DMS153 (cell line): ENCODE measurements at places on chromosomes 5 and 9.

DNA sequence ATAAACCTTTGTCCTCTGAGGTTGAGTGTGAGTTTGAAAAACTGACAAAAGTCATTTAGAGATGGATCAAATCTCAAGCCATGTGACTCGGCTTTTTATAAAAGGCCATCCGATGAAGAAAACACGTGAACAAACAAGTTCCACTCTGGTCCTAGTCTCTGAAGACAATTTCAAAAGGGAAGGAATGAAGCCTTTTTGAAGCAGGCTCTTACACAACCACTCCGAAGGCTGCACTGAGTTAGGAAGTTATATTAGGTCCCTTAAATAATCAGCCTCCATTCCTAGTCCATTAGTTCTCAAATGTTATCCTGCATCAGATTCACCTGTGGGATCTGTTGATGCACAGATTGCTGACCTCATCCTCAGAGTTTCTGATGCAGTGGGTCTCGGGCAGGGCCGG, 166.6 kb upstream of the HMHB1 start:
- DNase-seq = no peak

DNA sequence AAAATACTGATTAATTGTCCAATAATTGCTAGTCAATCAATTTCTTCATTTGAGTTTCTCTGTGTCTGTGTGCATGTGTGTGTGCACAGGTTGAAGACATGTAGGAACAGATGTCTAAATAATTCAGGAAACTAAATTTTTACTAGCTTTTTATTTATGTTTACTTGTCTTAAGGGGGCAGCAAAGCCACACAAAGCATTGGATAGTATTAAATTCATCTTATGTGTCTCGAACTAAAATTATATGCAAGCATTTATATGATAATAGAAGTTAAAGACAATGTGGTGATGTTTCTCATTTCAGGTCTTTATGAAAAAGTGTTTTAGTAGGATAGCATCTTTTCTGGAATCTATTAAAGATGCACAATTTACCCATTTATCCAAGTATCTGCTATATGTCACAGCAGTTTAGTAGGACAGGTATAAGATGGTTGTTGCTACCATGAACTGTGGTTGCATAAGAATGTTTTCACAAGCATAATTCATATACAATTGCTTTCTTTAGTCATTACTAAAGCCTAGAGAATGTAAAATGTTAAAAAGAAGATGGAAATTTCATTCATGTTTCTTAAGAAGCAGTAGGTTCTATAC, 784.6 kb upstream of the NUDT12 start:
- no peak for DNase-seq

GRCh38 chr5:132704875-132705274, 31.1 kb downstream of the IL4 start:
- no peak for DNase-seq

GRCh38 chr5:115600766-115601165, 1.5 kb downstream of the TICAM2 start:
- no peak for DNase-seq

DNA sequence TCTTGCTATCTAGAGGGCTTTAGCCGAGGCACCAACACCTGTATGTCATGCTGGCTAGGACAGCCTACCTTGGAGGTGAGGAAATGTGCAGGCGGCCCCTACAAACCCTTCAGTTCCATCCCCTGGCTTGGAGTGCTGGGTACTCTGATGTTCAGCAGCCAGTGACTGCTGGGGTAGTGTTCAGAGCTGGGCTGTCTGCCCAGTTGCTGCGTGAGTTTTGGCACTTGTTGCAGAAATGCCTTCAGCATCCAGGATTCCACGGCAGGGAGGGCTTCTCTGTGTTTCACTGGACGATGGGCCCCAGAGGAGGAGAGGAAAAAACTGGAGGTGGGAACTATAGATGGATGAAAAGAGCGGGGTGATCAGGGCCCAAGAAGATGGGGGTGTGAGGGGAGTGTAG, 10.4 kb downstream of the SWI5 start:
- DNase-seq = no peak

- no peak for DNase-seq
Measured at GRCh38 chr9:92638621-92639101, 31.3 kb downstream of the IPPK start.

- DNase-seq = no peak
Measured at GRCh38 chr5:88746438-88746882, 136.5 kb downstream of the MEF2C start.

GRCh38 chr5:107556575-107556974, 114.2 kb downstream of the EFNA5 start:
- no peak for DNase-seq

- DNase-seq = no peak
Measured at GRCh38 chr5:107104040-107104995, 566.4 kb downstream of the EFNA5 start.

- no peak for DNase-seq
Measured at GRCh38 chr5:121872856-121873255, 21.2 kb downstream of the FTMT start.

- DNase-seq = no peak
Measured at GRCh38 chr5:105907016-105907415, 1763.7 kb downstream of the EFNA5 start.

GRCh38 chr5:128234928-128235641, 151.5 kb downstream of the SLC12A2 start:
- DNase-seq = no peak

GRCh38 chr5:81768935-81769452, 18.1 kb upstream of the SSBP2 start:
- no peak for DNase-seq

DNA sequence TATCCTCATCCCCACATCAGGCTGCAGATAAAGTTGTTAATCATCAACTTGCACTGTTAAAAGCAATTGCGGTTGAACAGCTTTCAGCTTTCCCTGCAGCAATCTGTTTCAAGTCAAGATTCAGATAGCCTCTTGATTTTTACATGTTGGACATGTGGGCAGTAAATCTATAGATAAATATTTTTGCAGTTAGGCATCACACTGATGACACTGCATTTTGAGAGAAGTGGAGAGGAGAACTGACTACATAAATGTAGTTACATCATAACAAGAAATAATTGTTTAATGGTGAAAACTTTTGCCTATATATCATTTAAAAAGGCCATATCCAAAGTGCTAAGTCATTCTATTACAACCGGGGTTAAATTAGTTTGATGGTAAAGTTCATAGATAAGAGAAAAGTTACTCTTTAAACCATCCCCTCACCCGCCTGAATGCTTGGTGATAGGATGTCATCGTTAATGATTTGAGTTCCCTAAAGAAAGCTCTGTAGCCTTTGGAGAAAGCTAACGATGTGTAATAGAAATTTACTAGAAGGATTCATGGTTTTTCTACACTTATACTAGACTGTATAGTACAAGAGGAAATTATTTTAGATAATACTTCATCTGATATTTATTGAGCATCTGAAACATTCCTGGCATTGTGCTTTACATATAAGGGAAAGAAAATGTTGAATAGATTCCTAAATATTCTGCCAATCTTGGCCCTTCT, 30.8 kb upstream of the ALDH1A1 start:
- no peak for DNase-seq

DNA sequence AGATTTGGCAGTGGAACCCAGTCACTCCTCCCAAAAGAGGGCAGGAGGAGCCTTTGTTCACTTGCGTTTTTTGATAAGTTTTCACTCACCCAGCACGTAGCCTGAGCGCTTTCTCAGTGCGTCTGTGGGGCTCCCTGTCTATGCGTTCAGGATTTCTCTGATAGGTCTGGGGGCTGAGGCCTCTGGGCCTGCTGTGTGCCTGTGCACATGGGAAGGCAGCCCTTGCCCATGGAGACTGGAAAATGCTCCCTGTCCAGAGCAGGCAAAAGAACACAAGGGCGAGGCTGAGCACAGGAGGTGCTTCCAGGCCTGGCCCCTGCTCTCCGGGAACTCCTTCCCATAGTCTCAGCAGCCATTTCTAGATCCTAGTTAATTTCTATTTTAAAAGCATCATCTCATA, 249.9 kb downstream of the FSTL4 start:
- no peak for DNase-seq

- DNase-seq = no peak
Measured at GRCh38 chr5:52956014-52956413, 33.1 kb upstream of the ITGA2 start.

DNA sequence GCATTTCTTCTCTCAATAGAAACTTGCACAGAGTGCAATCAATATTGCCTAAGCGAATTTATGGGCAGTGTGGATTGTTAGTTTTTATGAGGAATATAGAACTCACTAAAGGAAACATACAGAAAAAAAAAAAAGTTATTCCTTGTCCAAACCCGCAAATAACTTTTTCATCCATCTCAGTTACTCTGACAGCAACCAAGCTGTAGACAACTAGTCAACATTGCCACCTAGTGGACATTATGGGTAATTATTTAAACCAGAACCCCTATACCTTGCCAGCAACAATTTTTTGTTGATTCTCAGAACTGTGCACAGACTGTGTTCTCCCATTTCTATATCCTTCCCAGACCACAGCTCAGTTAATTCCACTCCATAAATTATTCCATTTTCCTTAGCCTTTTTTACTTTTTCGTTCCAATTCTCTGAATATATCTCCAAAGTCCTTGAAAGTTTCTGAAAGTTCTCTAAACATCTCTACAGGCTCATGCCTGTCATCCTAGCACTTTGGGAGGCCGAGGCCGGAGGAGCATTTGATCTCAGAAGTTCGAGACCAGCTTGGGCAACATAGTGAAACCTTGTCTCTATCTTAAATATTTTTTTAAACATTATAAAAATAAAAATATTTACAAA, 2.6 kb upstream of the AFAP1L1 start:
- DNase-seq = no peak

- DNase-seq = no peak
Measured at GRCh38 chr5:127809533-127809932, 106.3 kb downstream of the CCDC192 start.

DNA sequence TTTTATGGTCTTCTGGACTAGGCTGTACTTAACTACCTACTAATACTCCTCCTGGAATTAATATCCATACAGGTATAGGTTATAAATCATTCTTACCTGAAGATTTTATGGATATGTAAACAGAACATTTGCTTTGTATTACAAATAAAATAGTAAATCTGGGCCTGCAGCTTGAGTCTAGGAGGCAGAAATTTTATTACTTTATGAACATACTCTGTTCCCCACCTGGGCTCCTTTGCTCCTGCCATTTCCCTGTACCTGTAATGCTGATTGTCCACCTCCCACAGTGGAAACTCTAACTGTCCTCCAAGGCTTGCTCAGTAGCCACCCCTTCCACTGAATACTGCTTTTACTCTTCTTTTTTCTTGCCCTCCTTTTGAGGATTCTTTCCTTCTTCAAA, 108.0 kb downstream of the PAM start:
- DNase-seq = peak; percentile 40

DNA sequence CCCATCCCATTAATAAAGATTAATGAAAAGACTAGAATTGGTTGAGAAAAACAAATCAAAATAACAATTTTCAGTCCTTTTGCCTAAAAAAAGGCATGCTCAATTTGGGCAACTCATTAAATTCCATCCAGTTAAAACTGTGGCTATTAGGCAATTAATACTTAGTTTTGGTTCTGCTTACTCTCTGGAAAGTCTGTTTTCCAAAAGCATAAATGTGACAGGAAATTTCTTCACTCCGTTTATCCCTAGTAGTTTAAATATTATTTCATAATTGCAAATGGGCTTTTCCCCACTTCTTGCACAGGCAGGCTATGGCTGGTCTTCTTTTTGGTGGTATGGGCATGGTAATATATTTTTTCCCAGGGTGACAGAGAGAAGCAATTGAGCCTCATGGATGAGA, 373.3 kb upstream of the KLF4 start:
- DNase-seq = no peak

DNA sequence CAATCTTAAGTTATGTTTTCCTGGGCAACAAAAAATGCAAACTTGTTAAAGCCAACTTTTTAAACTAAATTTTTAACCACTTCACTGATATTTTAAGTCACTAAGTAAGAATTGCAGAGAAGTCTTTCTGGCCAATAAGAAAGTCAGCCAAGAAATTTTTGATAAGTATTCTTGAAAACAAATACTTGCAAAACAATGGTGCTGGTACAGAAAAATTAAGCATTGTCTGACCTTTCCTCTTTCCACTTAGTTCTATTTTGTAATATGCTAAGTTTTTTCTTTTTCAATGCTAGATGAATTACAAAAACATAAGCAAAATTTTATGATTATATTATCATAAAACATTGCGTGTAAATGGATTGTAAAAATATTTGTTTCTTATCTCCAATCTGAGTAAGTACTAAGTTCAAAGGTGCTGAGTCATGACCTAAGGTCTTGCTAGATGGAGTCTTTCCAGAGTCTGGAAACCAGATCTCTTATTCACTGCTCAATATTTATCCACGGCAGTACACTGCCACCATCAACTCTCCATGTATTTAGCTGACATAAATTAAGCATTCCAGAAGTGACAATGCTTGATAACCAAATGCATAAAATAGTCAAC, 139.7 kb downstream of the MEF2C start:
- no peak for DNase-seq

DNA sequence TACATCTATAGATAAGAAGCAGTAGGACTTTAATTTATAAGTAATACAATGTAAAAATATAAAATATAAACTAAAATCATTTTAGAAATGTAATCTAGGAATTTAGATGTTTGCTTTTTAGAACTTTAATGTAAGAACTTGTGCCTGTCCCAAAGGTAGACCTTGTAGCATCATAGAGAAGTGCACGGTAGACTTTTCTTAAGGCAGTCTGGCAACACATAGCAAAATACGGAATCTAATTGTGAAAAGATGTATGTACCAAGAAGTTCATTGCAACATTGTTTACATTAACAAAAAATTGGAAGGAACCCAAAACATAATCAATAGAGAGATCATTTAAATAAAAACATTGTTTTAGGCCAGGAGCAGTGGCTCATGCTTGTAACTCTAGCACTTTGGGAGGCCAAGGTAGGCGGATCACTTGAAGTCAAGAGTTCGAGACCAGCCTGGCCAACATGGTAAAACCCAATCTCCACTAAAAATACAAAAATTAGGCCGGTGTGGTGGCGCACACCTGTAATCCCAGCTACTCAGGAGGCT, 84.6 kb upstream of the SMIM15 start:
- no peak for DNase-seq

DNA sequence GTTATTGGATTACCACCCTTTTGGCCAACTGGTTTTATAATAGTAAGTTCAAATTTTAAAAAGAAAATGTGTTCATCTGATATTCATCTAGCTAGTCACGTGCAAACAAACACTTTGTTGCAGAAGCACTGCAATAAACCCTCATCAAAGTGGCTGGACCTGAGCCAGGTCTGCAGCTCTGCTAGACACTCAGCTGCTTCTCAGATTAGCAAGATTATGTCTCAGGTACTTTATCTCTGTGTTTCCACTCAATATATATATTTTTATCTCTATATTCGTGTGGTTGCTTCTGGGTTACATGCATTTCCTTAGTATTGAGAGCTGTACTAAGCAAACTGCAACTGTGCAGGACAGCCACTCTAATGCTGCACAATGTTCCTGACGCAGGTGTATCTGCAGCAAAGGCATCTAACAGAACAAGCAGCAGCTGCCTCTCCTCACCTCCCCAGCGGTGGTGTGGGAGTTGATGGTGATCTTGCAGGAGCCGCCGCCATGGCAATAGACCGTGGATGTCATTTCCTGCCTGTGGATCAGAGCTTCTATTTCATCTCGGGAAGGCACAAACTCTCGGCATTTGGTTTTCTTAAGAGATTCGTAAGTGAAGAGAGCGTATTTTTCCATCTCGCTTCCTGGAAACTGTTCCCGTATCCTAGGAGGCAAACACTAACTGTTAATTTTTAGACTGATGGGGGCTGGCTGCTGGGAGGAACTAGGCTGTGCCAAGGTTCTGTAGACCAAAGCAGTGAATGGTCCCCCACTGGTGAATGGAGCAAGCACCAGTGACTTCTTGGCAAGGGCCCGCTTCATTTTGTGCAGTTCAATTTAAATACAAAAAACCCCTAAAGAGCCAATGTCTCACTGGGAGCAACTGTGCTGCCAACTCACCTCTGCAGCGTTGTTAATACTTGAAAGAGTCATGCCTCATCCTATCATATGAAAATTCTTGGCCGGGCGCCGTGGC, 56.7 kb upstream of the RETREG1 start:
- no peak for DNase-seq
